GM18507 (cell line): ENCODE measurements at places on chromosomes 6 and 20.

DNA sequence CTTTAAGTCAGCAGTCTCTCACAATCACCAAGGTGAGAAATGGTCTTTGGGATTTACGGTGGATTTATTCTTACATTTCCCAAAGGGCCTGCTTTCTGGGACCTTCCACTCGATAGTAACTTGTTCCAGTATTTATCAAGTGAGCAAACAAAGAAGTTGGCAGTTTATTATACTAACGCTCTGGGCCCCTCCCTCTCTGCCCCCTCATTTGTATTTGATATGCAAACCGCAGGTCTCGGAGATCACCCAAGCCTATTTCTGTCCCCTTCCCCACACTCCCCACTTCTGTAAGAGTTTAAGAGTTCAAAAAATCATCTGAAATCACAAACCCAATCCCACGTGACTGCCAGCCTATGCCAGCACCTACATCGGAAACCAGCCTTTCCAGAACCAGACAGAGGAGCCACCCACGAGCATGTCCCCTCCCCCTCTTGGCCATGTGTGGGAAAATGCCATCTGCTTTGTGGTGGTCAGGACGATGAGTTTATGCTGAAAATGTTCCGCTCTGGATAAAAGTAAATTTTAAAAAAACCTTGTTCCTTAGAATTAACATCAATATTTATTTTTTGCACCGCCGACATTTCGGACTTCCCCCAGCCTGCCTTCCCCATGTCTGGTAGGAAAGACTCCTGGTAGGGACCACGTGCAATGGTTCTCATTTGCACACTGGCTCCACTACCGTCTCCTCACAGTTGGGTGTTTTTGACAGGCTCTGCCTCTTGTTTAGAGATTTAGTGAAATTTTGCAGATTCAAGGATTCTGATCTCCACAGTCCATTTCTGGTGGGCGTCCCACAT lies 281.0 kb downstream of the TFAP2C start:
- no peak for DNase-seq

- DNase-seq: no peak
Observed at GRCh38 chr6:90574610-90575009, 12.3 kb downstream of the MAP3K7 start.

- DNase-seq: no peak
Observed at GRCh38 chr20:14449323-14449722, 111.9 kb upstream of the FLRT3 start.

DNA sequence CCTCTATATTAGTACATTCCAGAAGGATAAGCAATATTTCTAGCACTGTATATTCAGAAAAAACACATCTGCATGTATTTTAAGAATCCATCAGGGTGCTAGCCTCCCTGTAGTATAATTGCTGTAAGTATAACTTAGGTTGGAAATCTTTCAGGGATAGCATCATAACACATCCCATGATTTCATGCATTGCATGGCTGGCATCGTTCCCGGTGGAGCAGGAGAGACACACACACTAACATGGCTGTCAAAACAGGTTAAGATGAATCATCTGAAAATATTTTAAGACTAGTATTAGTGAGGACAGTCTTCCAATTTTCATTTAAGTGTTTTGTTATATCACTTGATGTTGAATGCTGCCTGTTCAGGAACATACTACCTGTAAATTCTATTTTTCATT lies 32.1 kb upstream of the CENPW start:
- no peak for DNase-seq

DNA sequence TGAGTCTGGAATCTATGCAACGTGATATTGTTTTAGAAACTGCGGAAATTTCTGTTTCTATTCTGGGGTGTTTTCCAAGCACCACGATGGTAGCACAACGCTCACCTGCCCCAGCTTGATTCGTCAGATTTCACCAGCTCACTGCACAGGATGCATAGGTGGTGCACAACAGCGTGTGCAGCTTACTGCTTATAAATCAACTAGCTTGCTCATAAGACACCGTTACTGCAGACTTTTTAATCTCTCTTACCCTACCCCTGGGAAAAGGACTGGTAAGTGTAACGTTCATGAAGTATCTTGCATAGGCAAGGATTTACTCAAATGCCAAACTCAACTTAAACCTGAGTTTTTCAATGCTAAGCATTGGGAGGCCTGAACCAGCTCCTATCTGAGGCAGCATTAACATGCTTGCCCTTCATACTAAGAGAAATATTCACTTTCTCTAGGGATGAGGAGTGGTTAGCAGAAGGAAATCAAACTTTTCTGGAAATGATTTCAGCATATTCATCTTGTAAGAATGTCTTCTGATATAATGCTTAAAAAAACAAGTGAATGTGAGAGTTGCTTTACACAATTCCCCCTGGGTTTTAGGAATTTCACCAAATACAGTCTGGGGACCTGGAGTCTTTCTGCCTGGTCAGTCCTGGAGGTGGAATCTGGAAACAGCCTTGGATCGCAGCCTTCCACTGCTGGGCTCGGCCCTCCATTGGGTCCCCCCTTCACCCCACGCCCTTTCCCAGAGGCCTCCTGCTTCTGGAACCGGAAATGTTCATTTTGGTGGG lies 100.6 kb downstream of the DACT2 start:
- no peak for DNase-seq

- no peak for DNase-seq
Observed at GRCh38 chr20:22232473-22232872, 351.9 kb downstream of the FOXA2 start.

DNA sequence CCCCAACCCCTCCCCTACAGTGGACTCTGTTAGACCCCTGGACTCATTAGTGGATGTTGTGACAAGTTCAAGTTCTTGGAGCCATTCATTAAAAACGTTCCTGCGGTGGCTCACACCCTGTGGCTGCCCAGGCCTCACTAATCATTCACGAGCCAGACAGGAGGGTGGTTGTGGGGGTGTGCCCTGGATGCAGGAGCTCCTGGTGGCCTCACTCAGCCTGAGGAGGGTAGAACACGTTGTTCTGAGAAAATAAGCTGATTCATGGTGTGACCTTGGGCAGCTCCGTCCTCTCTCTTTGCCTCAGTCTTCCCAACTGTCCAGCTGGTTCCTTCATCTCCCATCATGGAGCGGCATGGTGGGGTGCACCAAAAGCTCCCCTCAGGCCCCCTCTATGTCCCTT lies 16.7 kb downstream of the SLC13A3 start:
- no peak for DNase-seq

DNA sequence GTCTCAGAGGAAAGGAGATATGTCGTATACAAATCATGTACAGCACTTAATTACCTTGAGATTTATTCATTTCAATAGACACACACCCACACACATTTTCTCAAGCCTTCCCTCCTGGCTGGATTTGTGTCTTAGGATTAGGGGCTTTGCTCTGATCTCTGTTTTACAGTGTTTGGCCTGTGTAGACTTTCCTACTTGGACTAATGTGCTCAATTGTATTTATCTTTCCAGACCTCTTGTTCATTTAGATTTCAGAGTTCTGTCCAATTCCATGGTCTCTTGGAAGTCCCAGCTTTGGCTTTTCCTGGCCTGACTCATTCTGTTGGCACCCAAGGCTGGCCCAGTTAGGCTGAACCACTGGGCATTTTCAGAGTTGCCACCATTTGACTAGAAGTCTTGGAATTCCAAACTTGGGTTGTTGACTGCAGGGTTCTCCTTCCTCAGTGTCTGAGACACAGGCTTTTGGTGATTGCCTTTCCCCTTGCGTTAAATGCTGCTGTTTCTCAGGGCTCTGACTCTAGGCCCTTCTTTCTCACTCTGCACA lies 8.9 kb upstream of the RFPL4B start:
- no peak for DNase-seq

DNA sequence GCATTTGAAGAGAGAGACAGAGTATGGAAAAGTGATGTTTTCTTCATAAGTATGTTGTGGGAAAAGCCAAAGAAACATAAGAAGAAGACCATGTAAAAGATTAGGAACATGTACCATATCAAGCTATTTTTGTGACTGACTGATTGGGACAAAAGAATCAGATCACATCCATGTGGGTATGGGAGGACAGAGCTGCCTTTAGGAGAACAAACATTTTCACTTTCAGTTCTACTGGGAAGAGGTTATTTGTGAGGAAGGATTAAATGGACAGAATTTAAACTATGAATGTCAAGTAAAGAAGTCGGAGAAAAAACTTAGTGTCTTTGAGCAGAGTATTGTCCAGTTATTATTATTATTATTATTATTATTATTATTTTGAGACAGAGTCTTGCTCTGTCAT lies 124.4 kb upstream of the HCRTR2 start:
- no peak for DNase-seq

DNA sequence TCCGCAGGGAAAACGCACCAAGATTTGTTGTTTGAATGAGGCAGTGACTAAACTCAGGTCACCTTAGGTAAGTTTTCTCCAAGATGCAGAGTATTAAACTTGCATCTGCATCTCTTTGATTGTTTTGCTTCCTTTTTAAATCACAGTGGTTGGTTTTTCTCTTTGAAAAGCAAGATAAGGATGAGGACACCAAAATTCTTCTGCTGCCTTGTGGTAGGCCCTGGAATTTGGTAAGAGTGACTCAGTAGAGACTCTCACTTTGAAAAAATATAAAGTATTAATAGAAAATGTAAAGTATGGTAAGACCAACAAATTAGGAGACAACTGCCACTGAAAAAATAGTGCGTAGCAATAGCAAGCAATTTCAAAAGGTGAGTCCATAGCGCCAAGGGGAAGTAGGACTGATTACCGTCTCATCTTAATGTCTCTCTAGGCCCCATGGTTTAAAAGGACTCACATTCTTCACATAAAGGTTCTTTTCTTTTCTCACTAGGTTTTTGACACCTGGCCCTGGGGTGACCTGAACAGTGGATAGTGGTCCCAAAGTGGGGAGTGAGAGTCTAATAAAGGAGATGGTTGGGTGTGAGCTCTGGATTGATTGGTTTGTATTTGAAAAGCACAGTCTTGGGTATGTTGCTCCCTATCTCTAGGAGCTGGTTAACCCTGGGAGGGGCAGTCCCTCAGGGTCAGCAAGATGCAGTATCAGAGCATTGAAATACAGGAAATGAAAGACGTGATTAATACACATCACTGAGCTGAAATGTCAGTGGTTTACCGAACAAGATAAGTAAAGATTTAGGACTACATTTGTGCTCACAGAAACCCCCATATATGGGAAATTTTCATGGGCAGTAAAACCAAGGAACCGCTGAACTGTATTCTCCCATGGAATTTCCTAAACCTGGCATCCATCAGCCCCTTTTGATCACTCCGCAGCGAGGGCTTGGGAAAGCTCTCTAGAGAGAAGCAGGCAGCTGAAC lies 221.2 kb downstream of the SLC24A3 start:
- DNase-seq: no peak

- DNase-seq: no peak
Observed at GRCh38 chr6:43817192-43817591, 47.2 kb downstream of the VEGFA start.

GRCh38 chr6:17741507-17741906 lies 34.8 kb upstream of the NUP153 start:
- no peak for DNase-seq

DNA sequence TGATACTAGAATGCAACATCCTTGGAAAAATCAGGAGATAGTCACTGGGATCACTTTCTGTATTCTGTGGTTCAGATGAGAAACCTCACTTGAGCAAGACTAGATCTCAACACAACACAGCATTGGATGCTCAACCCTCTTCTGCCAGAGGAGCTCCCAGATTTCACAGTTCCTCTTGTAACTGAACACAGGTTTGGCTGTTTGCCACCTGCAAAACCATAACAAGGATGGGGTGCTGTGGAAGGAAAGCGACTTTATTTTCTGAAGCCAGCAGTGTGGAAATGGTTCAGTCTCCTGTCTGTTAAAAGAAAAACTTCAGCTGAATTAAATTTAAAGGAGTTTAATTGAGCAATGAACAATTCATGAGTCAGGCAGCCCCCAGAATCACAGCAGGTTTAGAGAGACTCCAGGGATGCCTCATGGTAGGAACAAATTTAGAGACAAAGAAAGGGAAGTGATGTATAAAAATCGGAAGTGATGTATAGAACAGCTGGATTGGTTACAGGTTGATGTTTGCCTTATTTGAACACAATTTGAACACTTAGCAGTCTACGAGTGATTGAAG lies 149.9 kb upstream of the UST start:
- DNase-seq: no peak
